ENCODE measurements at places on chromosomes 11 and 22. TPM values are rescaled to one million over a fixed set of nuclear protein-coding genes. Genes with fewer than 3 reads are reported as not detected.

Gene BAIAP2L2
- total RNA-seq = 1.3 TPM

Gene OR5M3
- not detected for total RNA-seq

Gene DUSP8
- 0.87 TPM for total RNA-seq

Gene MYO7A
- total RNA-seq = 0.17 TPM

Gene DKK3
- total RNA-seq = 448 TPM

Gene INPP5J
- under 0.01 TPM for total RNA-seq

Gene TAGLN
- total RNA-seq = 109 TPM

Gene KRTAP5-10
- not detected for total RNA-seq

Gene SEZ6L
- not detected for total RNA-seq

Gene TCN1
- total RNA-seq = not detected

Gene HEPHL1
- total RNA-seq = not detected

Gene PDGFB
- total RNA-seq = not detected

Gene CDHR5
- not detected for total RNA-seq

Gene ANGPTL5
- 1.3 TPM for total RNA-seq

Gene OLFML1
- total RNA-seq = 26.8 TPM

Gene CHID1
- 67.3 TPM for total RNA-seq

Gene UBQLNL
- 0.15 TPM for total RNA-seq

Gene MED19
- total RNA-seq = 12.4 TPM

Gene RBX1
- 99.9 TPM for total RNA-seq

Gene BTBD18
- not detected for total RNA-seq

Gene SRPRA
- 61.0 TPM for total RNA-seq

Gene OR51I1
- total RNA-seq = not detected

Gene HOATZ
- total RNA-seq = not detected

Gene RAB39A
- total RNA-seq = not detected

Gene UPB1
- not detected for total RNA-seq

Gene MFRP
- under 0.01 TPM for total RNA-seq

Gene IL18
- total RNA-seq = 0.87 TPM

Gene PKNOX2
- 0.73 TPM for total RNA-seq

Gene PHLDB1
- total RNA-seq = 77.2 TPM

Gene GAL3ST3
- total RNA-seq = not detected

Gene OOSP3
- total RNA-seq = not detected

Gene TPCN2
- total RNA-seq = 23.0 TPM

Gene FDXACB1
- total RNA-seq = 4.1 TPM

Gene SAA2
- total RNA-seq = not detected

Gene KRTAP5-9
- not detected for total RNA-seq

Gene MPPED2
- 0.44 TPM for total RNA-seq

Gene OR5P2
- total RNA-seq = not detected

Gene POGLUT3
- total RNA-seq = 29.3 TPM

Gene SPDYC
- not detected for total RNA-seq
